ENCODE measurements at places on chromosomes 6 and 20.

- no peak for DNase-seq
Measured at GRCh38 chr20:53919886-53920285, 150.5 kb downstream of the BCAS1 start.

- DNase-seq, result no peak
Measured at GRCh38 chr6:42694586-42694985, 27.8 kb downstream of the PRPH2 start.

GRCh38 chr6:76057469-76057868 is 15.0 kb downstream of the IMPG1 start:
- DNase-seq, result no peak

DNA sequence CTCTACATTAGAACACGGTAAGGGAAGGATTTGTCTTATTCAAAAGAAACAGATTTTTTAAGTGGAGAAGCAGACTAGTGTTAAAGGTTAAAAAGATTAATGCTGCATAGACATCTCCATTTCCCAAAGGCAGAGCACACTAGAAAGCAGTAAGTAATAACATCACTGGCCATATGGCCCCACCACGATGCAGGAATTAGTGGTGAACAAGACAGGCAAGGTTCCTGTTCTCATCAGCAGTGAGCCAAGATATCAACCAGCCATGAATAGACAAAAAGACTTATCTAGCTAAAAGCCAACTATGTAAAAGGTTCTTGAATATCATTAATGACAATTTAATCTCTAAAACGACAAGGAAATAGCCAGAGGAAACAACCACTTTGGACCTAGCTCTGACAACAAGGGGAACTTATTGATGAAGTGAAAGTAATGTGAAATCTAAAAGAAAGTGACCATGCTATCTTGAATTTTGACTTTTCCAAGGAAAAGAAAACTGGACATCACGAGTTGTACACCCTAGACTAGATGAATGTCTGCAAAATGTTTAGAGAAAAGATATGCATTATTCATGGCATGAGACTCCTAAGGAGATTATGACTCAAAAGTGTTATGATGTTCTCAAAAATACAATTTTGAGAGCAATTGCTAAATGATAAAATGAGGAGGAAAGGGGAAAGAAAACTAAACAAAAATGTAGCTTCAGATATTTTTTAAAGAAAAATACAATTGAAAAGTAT is 157.9 kb upstream of the STXBP5 start:
- DNase-seq, result no peak

GRCh38 chr20:51532577-51533191 is 9.8 kb downstream of the NFATC2 start:
- no peak for DNase-seq

DNA sequence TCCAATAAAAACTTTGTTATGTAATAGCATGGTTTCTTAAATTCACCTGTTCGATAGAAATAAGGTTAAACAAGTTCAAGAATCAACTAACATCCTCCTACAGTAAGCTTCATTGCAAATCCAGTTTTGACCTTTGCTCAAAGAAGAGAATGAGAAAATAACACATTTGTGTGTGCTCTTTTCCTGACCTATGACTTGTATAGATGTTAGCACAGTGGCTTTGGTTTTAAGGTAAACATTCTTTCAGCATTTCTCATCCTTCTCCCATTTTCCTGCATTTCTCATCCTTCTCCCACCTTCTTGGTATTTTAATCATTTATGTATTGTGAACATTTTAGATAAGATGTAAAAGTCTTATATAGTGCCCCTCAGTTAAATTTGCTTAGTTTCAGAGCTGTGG is 73.9 kb downstream of the PLCB1 start:
- no peak for DNase-seq

DNA sequence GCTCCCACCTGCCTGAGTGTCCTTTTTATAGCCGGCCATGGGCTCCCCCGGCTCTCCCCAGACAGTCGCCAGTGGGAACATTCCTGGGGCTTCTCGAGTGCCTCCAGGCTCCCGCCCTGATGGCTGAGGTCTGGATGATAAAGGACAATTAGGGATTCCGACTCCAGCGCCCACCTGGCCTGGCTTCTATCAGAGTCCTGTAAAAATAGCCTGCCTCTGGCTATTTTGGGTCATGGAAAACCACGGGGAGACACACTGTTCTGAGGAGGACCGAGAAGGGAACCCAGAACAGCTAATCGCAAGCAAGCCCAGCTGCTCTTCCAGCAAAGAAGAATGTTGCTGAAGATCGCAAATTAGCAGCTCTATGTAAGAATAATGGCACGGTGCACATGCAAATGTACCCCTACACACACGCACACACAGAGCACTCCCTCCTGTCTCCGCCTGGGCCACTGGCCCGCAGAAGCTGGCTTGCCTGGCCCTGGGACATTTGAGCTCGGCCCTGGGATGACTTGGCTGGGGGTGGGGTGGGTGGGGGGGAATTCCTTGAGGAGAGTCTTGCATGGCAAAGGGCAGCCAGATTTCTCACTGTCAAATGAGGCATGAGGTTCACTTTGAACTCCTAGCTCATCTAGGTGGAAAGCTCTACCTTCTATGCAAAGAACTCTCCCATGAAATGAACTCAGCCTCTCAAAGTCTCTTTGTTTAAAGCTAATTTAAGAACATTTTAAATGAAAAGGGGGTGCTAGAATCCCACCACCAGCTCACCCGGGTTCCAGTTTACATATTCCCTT is 55.3 kb downstream of the CTCFL start:
- DNase-seq, result no peak

- no peak for DNase-seq
Measured at GRCh38 chr6:97040355-97040860, 115.9 kb downstream of the KLHL32 start.

DNA sequence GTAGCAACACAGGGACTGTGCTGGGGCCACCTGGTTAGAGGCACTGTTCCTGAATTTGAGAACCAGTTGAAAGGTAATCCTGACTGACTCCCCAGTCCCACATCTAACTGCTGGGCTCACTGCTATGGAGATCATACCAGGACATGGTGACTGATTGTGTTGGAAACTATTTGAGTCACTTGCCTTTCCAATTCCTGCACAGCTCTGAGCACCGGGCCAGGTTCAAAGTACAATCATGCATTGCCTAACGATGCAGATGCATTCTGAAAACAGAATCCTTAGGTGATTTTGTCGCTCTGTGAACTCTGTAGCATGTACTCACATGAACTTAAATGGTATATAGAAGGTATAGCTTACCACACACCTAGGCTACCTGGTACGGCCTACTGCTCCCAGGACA is 215.3 kb downstream of the BMP7 start:
- DNase-seq, result no peak

- peak; percentile 52 for DNase-seq
Measured at GRCh38 chr20:63183422-63184146, 32.3 kb downstream of the YTHDF1 start.

DNA sequence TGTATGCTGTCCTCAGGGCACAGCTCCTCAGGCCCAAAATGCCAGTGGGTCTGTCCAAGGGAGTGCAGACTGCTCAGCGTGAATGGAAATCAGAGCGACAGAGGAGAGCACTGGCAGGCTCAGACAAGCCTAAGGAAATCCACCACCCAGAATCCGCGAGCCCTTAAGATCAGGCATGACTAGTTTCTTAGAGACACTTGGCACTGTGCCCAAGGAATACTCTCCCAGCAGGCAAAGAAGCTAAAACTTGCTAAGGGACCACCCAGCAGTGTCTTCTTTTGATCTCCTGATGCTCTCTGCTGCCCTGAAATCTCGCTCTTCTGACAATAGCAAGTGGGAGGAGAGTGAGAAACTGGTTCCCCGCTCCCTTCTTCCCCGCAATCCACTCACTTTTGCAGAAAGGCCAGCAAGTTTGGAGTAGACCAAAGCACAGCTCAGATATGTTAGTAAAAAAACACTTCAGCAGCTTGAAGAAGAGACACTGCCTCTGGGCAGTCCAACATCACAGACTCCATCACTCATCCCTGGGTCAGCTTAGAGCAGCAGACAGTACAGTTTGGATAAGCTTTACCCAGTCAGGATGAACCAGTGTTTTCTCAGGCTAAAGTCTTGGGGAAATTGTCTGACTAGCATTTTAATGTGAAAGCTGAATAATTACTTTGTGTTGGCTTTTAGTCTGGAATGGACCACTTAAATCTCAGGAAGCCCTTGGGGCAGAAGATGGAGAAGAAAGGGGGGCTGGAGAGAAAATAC is 32.4 kb downstream of the TRAF3IP2 start:
- DNase-seq, result no peak

- DNase-seq, result no peak
Measured at GRCh38 chr20:50290112-50290511, 99.5 kb downstream of the CEBPB start.

DNA sequence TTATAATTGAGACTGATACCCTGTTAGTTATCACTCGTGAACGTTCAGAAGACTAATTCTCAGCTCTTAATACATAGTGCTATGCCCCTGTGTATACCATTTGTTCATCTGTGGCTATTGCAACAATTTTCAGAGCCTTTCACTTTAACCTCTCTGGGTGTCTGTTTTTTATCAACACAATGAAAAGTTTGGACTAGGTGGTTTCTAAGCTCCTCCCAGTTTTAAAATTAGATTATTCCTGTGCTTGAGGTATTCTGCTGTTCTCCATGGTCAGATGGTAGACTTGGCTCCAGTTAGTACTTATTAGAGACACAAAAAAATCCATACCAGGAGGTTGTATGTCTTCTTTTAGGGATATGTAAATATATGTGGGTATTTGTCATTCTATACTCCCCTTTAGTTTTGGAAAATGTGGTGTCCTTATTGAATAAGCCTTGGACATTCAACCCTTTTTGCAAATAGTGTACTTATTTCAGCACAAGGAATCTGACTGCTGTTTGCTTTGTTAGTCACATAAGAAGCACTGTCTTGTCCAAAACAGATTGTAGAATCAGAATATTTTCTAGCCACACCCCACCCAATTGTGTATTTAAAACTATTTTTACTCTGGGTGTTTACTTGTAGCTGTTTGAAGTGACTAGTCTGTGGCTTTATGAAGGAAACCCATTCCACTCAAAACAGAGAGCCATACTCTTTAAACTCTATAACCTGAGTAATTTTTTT is 2.0 kb upstream of the COL10A1 start:
- no peak for DNase-seq

DNA sequence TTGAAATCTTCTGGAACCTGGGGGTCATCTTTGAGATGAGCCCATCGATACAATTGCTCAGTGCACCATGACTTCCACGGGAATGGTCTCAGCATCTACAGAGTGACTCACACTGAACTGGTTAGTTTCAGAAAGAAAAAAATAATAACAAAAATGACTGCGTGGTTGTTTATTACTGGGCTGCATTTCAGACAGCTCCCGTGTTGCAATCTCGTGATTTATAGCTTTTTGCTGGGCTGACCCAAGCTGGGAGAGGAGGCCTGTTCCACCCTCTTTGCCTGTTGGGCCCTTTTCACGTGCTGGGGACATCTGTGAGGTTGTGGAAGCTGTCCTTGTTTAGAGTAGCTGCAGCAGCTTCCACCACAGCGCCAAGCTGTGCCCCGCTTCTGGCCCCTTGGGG is 225.5 kb downstream of the BMP7 start:
- no peak for DNase-seq

DNA sequence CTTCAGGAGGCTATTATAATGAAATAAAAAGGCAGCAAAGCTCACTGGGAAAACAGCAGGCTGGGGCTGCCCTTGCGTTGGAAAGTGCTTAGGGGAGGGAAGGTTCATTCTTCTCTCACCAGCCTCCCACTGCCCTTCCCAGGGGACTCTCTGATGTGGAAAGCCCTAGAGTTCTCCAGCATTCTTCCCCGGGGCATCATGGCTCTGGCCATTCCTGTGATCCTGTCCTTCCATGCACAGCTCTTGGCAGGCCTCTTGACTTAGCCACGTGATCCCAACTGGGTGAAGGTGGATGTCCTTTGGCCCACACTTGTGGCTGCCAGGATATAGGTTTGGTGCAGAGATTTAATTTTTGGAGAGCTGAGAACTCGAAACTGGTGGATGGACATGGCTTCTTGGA is 58.0 kb upstream of the ZNF831 start:
- no peak for DNase-seq

- DNase-seq, result no peak
Measured at GRCh38 chr6:35199866-35200265, 13.9 kb upstream of the SCUBE3 start.

DNA sequence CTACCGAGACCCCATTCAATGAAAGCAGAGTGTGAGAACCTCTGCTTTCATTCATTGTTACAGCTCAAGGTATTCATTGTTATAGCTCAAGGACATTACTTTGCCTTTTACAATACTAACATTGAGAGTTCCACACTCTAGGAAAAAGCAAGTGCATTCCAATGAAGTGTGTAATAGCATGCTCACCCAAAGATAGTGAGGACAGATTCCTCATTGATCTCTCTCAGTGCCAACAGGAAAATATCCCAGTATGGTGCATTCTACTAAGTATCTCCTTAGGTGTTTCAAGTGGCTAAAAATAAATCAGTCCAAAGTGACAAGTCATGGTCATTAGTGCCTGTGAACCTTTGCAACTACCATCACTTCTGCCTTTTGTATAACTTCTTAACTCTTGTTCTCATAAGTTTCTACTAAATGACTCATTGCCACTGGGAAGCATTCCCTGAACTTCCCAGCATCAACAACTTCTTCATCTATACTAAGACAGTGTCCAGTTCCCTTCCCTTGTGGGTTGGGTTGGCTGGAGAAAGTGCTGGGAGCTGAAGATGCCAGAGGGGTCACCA is 140.7 kb upstream of the STXBP5 start:
- no peak for DNase-seq

DNA sequence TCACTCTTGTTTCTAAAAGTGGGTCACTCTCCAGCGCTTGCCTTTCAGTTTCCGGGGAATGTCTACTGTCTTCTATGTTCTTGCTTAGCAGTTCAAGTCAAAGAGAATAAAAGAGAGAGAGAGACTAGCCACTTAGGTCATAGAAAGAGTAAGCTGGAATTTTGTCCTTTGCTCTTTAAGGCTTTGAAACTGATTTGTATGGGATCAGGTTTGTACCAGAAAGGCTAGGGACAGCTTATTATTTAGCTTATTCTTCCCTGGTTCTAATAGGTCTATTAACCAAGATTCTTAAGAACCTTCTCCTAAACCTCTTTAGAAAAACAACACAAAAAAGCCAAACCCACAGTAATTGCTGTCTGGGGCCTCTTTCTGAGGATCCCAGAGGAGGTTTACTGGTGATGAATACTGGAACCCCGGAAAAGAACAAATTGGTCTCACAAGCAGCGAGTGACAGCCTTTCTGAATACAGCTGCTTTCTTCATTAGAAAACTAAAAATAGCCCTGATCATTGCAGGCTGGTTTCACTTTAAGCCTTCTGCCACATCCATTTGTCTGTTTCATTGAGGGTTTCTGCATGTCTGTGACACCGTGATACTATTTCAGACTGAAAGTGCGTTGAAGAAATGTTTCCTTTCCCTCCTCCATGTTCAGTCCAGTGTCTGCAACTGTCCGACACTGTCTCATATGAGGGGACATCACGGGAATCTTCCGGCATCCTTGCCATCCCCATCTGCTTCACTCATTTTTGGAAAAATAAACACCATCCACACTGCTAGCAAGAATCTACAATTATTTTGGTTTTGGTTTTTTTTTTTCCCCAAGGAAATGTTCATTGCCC is 75.1 kb upstream of the ATXN1 start:
- no peak for DNase-seq

- no peak for DNase-seq
Measured at GRCh38 chr6:123169774-123170095, 173.7 kb downstream of the CLVS2 start.

GRCh38 chr6:144644776-144645175 is 359.6 kb downstream of the UTRN start:
- no peak for DNase-seq
